Fibroblast of the aortic adventitia (primary cell): ENCODE measurements at places on chromosomes 4 and X.

- no peak for DNase-seq
These were observed 1262.7 kb upstream of the PABPC4L start for GRCh38 chr4:135464311-135464710.

- DNase-seq, result peak; percentile 56
These were observed 21.1 kb downstream of the ANXA5 start for GRCh38 chr4:121675715-121676114.

DNA sequence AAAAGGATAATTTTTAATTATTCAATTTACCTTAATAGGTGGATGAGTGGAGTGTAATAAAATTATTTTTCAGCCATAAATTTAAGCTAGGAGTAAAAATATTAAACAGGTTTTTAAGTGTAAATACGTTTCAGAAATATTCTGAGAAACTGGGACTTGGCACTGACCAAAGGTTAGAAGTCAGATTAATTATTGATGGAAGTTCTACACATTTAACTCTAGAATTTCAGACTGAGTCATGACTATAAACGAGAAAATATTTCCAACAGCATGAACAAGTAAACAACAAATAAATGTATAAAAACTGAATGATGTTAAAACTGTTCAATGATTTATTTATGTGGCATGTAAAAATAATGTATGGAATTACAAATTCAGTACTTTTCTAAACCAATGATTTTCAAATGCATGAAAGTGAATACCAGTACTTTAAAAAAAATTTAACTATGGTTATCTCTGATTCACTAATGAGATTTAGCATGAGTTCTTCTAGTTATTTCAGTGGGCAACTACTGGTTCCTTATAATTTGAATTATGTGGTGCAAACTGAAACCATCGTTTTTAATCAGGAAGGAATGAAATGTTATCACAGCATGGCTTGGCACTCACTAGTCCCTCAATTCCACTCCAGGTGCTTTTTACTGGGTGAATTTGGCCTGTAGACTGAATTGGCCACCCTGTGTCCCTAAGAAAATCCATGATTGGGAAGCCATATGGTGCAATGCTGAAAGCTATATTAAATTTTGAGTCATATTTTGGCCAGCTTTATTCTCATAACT is 244.2 kb downstream of the FSTL5 start:
- DNase-seq, result no peak

GRCh38 chr4:173257732-173258717 is 76.1 kb downstream of the HMGB2 start:
- peak; percentile 80 for DNase-seq

DNA sequence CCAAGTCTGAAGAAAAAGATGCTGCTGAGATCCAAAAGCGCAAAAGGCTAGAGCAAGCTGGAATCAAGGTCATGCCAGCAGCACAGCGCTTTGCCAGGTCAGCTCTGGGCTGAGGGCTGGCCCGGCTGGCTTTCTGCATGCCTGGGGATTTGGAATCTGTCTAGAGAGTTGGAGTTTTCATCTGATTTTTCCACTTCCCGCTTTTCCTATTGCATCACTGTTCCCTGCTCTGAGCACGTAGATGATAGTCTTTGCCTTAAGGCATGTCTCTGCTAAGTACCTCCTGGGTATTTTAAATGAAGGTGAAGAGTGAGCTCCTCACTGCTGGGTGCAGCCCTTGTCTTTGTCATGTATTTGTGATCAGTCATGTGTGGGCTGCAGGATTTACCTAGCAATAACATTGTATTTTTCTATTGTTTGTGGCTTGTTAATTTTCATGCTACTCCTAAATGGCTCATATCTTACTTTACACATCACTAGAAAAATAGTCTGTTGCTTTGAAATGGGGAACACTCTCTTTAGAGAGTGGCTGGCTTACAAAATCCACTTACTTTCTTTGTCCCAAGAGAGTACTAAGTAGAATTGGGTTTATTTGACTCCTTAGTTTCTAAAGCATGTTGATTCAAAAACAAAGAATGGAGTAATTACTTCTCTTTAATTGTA is 82.8 kb downstream of the LIMCH1 start:
- DNase-seq, result no peak

DNA sequence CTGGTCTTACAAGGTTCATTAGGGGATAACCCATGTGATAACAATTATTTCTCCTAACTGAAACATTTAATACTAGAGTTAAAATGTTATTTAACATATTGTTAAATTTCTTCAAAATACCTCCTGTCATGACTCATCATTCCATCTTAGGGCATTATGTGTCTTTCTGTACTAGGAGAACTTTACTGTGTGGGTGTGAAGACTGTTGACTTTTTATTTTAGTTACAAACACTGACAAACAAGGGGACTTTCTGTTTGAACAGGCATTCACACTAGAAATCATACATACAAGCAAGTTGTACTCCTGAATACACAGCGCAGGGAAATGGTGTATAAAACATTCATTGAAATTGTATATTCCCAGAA is 175.9 kb downstream of the FBXW7 start:
- DNase-seq, result no peak

DNA sequence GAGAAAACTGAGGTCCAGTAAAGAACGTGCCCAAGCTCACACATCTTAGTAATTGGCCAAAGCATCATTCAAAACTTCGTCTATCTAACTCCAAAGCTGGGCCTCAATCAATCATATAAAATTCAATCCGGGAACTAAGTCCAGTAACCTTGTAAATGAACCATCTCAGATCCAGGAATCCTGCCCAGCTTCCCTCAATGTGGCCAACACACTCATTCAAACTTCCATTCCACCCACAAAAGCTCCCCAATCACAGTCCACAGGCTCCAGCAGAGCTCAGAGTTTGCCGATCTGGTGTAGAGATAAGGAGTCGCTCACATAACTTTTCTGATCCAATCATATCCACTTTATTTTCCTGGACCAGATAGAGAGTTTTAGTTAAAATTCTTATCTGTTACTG is 144.8 kb downstream of the SPATA18 start:
- peak; percentile 20 for DNase-seq

DNA sequence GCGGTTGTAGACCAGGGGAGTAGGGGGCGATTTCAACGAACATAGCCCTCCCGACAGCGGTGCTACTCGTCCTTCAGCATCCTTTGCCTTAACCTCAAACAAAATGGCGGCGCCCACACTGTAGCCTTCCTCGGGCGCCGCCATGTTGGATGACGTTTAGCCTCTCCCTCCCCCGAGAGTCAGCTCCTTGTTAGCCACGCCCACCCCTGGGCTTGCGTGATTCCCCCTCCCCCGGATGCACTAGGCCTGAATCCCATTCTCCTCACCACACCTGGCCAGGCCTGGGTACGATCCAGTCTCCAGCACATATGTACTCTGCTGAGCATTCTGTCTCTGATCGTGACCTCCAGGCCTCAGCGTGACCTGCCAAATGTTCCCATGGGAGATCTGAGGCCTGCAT is 49.0 kb upstream of the ZNF157 start:
- peak; percentile 42 for DNase-seq

GRCh38 chr4:1216869-1217294 is 32.0 kb downstream of the CTBP1 start:
- DNase-seq, result no peak

- DNase-seq, result no peak
These were observed 151.2 kb upstream of the KLF3 start for GRCh38 chr4:38512840-38513239.

DNA sequence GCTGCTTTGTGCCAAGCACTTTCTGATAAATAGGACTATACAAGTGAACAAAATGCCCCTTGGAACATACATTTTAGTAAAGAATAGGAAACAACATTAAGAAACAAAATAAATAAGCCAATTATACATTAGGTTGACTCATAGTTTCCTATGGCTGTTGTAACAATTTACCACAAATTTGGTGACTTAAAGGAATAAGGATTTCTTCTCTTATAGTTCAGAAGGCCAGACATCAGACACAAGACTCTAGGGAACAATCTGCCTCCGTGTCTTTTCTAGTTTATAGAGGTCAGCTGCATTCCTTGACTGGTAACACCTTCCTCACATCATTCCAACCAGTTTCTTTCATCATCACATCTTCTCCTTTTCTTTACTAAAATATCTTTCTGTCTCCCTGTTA is 235.9 kb upstream of the PCDH18 start:
- DNase-seq, result peak; percentile 9

GRCh38 chr4:103721251-103721650 is 1.5 kb upstream of the TACR3 start:
- DNase-seq, result no peak

- DNase-seq, result no peak
These were observed 74.6 kb downstream of the CC2D2A start for GRCh38 chr4:15544248-15544729.

GRCh38 chr4:29861307-29861706 is 858.9 kb upstream of the PCDH7 start:
- DNase-seq, result no peak

- DNase-seq, result peak; percentile 59
These were observed 79.2 kb downstream of the MTMR1 start for GRCh38 chrX:150772150-150772970.

GRCh38 chr4:11635342-11635741 is 206.6 kb upstream of the HS3ST1 start:
- DNase-seq, result peak; percentile 70

GRCh38 chrX:106698693-106699092 is 27.8 kb upstream of the RNF128 start:
- DNase-seq, result peak; percentile 49

DNA sequence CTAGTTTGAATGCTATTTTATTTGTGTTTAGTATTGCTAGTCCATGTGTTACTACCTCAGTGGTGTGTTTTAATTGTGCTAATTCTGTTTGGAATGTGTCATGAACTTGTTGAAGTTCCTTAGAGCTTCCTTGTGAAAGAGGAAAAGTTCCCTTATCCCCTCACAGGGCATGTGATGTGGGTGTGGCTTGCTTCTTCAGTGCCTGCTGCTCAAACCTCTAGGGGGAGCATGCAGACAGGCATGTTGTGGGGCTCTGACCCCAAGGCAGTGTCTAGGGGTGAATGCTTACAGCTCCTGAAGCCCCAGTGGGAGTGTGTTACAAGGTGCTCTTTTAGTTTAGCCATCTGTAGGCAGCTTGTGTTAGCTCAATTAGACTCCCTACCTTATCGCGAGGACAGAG is 86.5 kb downstream of the MAGED4 start:
- peak; percentile 1 for DNase-seq

- DNase-seq, result no peak
These were observed 45.1 kb upstream of the HPF1 start for GRCh38 chr4:169802873-169803272.

DNA sequence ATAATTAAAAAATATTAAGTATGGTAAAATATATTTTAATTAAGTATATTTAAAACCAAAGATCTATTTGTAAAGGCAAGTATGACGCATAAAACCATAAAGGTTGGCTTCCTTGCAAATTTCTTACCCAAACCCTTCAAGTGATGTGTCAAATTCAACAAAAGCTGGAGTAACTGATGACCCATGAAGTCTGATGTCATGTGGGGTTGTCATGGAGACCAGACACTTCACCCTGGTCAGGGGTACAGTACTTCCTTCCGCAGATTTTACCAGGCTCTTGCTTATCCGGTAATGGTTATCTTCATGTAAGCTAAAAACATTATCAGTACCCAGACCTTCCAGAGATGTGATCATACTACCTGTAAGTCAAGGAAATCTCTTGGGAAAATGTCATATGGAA is 170.1 kb downstream of the WDFY3 start:
- no peak for DNase-seq

- no peak for DNase-seq
These were observed 233.0 kb upstream of the CLNK start for GRCh38 chr4:10917566-10917965.
